CD4-positive, alpha-beta T cell treated with Interleukin-15 for 4 hours (primary cell): ENCODE measurements at places on chromosomes 1 and 21.
A peak's percentile ranks its signal among the peaks of the same experiment; 100 is the strongest.

DNA sequence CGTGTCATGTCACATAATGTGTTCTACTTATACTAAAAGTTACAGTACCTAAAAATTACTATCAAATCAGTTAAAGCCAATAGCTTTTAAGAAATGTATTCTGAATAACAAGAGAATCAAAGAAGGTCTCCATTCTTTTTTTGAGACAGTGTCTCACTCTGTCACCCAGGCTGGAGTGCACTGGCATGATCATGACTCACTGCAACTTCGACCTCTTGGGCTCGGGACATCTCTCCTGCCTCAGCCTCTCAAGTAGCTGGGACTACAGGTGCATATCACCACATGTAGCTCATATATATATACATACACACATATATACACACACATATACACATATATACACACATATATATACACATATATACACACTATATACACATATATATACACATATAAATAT, 20.1 kb downstream of the COP1 start:
- DNase-seq = no peak

DNA sequence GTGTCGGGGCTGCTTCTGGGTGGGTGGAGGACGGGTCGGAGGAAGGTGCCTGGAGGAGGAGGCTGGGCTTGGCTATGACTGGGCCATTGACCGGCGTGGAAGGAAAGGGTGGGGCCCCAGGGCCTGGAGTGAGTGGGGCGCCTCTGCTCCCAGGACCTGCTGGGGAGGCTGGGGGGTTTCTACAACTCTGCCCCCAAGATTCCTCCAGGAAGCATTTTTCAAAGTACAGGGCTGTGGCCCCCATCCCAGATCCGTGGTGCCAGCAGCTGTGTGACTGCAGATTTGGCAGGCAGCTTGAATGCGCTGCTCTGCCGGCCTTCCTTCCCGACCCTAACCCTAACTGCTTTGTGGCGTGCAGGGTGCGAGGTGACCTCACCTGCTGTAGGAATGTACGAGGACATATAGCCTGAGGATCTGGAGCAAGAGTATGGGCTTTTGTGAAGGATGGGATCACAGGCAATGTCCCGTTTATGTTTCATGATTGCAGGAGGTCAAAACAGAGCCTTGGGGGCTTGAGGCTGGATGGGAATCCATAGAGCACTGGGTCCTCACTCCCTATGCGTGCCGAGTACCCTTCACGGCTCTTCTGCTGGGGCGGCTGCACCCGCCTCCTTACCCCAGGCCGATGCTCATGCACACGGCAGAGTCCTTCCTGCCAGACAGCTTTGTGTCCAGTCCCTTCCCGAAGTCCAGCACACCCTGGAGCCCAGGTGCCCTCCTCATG, 24.7 kb downstream of the TRPM2 start:
- no peak for DNase-seq

GRCh38 chr1:81805537-81806431, 5.0 kb downstream of the ADGRL2 start:
- no peak for DNase-seq

DNA sequence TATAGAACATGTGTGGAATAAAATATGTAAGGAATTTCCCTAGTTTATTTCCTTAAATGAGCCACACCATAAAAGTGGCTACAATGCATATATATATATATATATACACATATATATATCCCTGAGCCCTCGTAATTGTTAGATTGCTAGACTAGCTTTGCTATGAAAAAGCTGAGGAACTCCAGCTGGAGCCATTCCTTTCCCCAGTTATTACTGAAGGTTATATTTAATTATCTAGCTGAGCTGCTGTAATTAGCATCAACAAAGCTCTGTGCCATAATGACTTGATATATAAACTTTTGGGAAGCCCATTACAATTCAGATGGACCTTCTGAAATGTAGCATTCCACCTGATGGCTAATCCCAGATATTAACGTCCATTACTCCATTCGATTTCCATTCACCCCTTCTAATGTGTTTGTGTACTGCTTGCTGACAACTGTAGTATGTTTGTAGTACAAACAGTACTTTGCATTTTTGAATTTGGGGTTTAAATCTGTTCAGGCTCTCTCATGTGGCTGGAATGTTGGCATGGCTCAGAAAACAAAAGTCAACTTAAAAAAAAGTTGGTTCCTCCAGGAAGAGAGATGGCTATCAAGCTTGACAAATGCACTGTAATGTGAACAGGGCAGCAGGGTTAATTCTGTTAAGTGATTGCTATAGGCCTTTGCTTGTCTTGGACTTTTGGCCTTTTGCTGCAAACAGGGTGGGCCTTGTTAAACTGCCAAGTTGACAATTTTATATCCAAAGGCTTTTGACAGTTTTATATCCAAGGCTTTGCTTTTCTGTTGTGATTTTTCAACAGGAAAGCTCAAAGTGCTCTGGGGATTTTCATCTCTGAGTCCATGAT, 170.0 kb downstream of the LTN1 start:
- DNase-seq = no peak

DNA sequence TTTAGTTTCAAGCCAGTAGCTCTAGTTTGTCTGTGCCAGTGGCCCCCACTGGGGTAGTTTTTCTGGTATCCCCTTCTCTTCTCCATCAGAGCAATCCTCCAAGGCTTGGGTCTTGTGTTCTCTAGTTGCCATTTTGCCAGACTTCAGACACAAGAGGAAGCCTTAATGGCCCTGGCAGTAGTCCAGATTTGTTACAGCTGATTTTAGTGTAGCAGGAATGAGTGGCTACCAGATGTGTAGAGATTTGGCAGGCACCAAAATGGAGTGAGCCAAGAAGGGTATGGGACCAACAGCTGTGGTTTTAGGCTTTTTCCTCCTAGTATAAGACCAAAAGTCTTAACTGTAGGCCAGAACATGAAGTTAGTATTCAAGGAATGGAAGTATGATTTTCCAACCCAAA, 56.8 kb downstream of the ACP6 start:
- DNase-seq = no peak

GRCh38 chr1:44059664-44060355, 28.5 kb upstream of the SLC6A9 start:
- no peak for DNase-seq

- DNase-seq = no peak
Measured at GRCh38 chr1:243501002-243501401, 245.2 kb downstream of the SDCCAG8 start.

DNA sequence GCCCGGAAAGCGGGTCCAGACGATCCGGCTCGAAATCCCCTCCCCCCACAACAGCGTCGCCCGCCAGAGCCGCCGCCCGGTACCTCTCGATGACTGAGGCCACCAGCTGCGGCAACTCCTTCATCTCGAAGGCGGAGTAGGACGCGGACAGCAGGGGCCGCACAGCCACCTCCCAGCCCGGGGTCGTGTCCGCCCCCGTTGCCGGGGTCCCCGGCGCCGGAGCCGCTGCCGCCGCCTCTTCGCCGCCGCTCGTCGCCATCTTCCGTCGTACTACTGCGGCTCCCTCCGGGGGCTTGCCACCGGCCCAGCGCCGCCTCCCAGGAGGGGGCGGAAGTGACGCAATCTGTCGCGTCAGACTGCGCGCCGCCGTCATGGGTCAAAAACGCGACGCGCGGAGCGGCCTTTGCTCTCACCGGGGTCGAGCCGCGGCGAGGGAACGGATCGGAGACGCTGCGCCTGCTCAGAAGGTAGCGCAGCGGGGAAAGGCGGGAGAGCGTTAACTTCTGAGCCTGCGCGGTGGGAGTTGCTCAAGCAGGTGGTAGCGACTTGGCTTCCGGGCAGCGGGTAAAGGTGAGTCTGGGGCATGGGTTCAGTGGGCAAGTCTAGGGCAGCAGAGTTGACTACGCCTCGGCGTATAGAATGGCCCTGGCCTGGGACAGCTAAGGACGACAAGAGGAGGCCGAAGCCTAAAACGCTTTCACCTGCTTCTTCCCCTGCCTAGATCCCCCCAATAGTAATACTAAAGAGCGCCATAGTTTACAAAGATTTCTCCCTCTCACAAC, at the start of gene UBR4:
Gene UBR4 (minus strand): TSS at position 277 of the 782 bp plus-strand sequence. CDS start 18 bp downstream, at position 259.
- peak; percentile 95 for DNase-seq
